CD4-positive, alpha-beta T cell (primary cell): ENCODE measurements at places on chromosomes 4 and X.

DNA sequence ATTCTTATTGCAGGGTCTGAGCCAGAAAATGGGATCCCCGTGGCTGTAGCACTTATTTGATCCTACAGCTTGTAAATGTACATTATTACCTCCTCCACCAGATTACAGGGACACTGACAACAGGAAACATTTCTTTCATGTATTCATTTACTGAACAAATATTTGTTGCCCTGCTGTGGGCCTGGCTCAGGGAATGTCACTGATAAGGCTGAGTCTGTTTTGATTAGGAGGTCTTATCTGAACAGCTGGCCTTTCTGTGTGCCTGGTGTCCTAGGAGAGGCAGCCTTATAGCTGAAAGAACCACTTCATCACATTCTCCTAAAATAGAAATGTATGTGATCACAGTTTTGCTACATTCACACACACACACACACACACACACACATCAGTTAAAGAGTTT is 45.5 kb upstream of the PROM1 start:
- DNase-seq, result no peak

GRCh38 chr4:159209249-159209648 is 106.4 kb downstream of the RAPGEF2 start:
- no peak for DNase-seq

- DNase-seq, result no peak
These were observed 123.5 kb downstream of the TMEM144 start for GRCh38 chr4:158333820-158334219.

GRCh38 chrX:5528057-5528456 is 700.6 kb downstream of the NLGN4X start:
- no peak for DNase-seq

DNA sequence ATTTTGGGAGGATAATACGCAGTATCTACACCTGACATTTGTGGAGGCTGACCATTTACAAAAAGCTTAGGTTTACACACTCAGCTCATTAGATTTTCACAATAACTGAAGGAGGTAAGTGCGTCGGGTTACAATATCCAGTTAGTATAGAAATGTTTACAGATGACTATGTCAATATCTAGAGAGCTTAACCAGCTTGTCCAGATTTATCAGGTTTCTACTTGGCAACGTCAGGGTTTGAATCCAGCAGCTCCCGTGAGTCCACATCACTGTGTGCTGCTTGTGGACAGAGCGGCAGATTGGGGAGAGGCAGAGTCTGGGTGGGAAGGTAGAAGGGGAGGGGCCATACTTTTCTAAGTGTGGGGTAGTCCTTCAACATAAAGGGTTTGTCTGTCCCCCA is 28.3 kb downstream of the ARHGAP10 start:
- DNase-seq, result no peak

DNA sequence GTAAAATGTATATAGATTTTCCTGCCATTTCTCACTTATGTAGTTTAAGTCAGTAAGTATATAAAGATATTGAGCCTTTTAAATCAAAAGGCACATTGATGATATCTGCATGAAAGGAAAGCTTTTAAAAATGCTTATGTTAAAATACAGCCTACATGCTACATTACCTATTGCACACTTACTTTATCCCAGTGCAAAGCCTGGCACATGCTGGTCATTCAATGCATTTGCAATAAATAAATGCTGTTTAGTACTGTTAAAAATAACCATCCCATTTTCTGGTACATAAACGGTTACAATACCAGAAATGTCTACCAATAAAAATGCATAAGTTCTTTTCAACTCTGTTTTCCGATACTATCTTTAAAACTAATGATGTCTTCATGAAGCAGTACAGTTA is 22.1 kb upstream of the SPATA4 start:
- DNase-seq, result no peak

DNA sequence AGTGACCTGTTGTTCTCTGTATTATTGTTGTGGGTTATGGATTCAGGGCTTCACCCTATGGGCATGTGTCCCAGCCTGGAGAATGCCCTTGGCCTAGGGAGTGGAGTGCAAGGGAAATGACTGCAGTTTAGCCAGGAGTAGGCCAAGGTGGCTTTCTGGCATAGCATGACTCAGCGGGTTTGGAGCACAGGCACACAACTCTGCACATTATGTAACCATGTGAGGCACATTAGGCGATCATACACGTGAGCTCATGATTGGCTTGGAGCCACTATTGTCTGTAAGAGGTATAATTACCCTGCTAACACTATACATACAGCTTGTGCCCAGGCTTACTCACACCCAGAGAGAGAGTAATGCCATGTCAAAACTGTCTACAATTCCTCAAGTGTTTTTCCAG is 35.1 kb upstream of the TACR3 start:
- no peak for DNase-seq

DNA sequence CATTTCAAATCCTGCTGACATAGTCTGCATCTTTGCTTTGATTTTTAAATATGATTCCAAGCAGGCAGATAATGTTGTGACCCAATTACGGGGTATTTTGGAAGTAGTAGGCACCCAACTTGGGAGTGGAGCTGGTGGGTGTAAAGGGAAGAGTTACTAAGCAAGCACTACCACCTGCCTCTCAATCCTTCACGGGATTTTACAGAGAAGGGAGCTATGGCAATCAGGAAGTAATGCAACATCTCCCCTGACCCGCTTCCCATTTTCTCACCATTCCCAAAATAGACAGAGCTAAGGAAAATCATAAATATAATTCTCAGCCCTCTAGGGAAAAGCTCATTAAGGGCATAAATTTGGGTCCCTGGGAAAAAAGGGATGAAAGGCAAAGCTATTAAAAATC is 9.2 kb downstream of the APBB2 start:
- DNase-seq, result no peak

GRCh38 chrX:10519278-10519677 is 101.1 kb downstream of the MID1 start:
- no peak for DNase-seq

DNA sequence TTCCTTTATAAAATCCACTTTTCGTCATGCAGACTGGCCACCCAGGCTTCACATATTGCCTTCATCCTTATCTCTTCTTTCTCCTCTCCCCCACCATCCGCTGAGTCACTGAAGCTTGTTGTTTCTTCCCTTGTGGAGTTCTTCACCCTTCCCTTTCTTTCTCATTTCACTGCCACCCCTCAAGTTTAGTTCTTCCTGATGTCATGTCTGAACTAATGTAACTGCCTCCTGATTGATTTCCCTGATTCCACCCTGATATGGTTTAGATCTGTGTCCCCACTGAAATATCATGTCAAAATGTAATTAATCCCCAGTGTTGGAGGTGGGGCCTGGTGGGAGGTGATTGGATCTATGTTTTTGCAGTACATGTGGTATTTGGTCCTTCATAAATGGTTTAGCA is 151.4 kb downstream of the CPEB2 start:
- no peak for DNase-seq

DNA sequence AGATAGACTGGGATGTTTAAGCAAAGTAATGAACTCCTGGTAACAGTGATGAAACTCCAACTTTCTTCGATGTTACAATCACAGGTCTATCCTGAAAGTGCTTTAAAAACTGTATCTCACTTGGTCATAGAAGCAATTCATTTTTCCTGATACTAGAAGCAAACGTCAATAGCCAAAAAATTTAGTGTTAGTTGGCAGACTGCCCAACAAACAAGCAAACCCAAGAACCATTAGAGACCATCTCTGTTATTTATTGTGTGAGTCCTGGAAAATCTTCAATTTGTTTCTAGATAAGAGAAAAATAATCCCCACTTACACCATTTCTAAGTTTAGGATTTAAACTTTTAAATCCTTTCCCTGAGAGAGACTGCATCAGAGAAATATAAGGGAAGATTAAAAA is 553.9 kb downstream of the INPP4B start:
- no peak for DNase-seq

- no peak for DNase-seq
These were observed 65.8 kb downstream of the ANAPC4 start for GRCh38 chr4:25442863-25443307.

GRCh38 chr4:2792711-2793585 is at the start of gene SH3BP2:
TSS of gene SH3BP2 (plus strand) at chr4:2793085. CDS start at chr4:2820618, 27,533 bp downstream.
- DNase-seq, result peak; percentile 44

DNA sequence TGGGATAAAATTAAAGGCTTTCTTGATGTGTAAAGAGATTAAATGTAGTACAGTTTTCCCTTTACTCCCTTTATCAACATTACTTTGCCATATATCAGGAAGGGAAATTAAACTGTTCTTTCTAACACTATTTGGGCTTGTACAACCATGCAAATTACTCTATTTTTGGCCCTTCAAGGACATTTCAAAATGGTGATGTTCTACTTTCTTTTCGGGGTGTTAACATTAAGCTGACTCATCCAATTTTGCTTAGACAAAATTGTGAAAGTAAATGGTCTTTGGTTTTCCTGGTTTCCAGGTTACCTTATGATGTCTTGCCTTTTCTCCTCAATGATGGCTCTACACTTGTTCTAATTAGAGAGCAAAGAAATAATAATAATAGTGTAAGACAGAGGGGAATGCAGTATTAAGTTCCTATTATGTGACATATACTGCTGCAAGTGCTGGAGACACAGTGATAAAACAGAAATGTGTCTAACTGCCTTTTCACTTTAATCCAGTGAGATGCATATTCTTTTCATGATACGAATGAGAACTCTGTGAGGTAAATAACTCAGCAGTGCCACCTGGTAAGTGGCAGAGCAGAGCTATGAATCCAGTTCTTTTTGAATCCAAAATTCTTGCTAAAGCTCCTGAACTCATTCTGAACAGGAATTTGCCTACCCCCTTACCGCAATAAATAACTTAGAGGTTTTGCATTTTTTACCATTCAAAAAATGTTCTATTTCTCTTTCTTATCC is 35.7 kb upstream of the PDE5A start:
- DNase-seq, result no peak
